Bladder microvascular endothelial cell (primary cell): ENCODE measurements at places on chromosomes 13 and 19. TPM values are rescaled to one million over a fixed set of nuclear protein-coding genes. Genes with fewer than 3 reads are reported as not detected.

Gene CYP2F1
- total RNA-seq = not detected in 2 replicates

Gene SYDE1
- total RNA-seq = 9.9 and 14.8 TPM in 2 replicates

Gene ZNF99
- not detected in 2 replicates for total RNA-seq

Gene CEACAM7
- total RNA-seq = 0.57 TPM in 1 of 2 replicates, not detected in the other

Gene TMEM145
- not detected in 2 replicates for total RNA-seq

Gene KLF5
- 1.3 and 3.5 TPM in 2 replicates for total RNA-seq

Gene DAND5
- under 0.01 and 0.06 TPM in 2 replicates for total RNA-seq
